ENCODE measurements at places on chromosomes 4 and X.

DNA sequence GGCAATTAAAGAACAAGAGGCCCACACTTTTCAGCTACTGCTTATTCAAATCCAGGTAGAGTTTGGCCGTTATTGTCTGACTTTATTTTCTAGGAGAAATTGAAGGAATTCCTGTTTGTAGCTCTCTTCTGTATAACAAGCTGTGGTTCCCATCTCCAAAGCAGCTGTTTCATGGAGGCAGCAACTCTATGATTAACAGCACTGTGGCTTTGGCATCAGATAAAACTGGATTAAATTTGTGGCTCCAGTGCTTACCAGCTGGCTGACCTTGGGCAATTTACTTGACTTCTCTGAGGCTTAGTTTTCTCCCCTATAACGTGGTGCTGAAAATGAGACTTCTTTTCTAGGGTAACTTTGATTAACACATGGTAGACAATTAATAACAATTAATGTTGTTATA lies 28.1 kb downstream of the SLC30A9 start:
- no peak for DNase-seq

GRCh38 chr4:158810487-158811215 lies 41.8 kb downstream of the FNIP2 start:
- peak; percentile 98 for DNase-seq

DNA sequence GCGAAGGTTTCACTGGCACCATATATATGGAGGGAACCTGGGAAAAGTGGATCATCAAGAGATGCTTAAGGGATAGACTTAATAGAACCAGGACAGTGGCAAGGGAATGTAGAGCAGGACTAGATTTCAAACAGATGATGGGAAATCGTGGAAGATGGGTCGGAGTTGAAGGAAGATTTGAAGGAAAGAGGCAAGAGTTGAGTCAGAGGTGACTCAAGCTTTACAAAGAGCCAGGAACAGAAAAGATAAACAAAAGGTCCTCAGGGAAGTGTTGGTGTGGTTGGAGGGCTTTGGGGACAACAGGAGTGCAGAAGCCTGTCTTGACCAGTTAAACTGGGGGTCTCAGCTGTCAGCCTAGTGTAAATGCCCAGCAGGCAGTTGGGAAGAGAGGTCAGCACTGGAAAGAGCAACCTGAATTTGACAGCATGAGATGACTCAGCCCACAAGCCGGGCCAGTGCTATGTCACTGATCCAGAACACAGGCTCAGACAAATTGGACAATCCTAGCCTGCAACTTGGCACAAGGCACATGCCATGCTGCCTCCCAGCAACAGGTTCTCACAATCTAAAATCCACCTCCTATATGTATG lies 230.5 kb downstream of the IDS start:
- peak; percentile 24 for DNase-seq

DNA sequence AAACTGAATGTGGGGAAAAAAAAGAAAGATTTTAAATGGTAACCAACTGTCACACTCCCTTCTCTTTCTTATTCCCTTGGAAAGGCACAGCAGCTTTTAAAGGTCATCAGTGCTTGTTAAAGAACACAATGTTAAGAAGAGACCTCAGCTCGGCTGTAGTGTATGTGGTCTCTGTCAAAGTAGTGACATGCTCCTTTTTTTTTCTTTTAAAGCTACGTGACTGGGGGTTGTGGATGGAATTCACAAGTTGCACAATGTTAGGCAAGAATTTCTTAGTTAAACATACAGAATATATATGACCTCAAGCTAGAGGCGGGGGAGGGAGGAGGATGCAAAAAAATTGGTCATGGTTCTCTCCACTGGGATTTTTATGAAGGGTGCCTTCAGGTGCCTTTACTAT lies 45.6 kb downstream of the OCRL start:
- DNase-seq: no peak

- DNase-seq: no peak
Measured at GRCh38 chr4:167003326-167003725, 231.0 kb downstream of the SPOCK3 start.

DNA sequence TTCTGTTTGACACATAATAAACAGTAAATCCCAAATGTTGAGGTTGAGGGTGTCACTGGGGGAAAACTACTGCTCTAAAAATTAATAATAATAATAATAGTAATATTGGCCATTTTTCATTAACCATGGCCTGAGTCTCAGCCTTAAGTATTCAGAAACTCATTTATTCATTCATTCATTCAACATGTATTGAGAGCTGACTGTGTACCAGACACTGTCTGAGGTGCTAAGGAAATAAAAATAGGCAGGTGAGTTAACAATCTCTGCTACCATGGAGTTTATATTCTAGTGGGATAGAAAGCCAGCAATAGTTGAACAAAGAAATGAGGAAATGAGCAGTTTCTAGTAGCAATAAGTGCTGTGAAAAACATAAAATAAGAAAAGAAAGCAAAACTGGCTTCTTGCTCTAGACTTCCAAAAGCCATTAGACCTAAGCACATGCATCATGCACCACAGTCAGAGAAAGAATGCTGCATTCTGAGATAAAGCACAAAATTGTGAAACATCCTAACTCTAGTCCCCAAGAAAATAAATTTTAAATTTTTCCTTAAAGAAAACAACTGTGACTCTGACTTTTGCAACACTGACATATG lies 278.7 kb downstream of the RCHY1 start:
- no peak for DNase-seq

- DNase-seq: no peak
Measured at GRCh38 chr4:8651661-8652180, 59.2 kb downstream of the CPZ start.

DNA sequence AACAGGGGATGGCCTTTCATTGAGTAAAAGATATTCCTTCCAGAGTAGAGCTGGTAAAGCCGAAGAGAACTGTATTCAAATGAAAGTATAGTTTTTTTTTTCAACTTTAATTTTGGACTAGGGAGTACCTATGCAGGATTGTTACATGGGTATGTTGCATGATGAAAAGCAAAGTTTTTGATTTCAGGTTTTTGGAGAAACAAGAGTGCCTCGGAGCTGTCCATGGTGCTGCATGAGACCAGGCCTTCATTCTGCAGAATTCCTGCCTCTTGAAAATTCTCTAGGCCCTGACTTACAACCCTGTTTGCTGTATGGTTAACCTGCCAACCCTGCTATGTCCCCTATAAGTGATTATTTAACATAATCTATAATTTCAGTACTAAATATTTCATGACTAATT lies 1065.7 kb upstream of the FTHL17 start:
- peak; percentile 4 for DNase-seq

GRCh38 chrX:45851434-45851991 lies 650.8 kb upstream of the DIPK2B start:
- no peak for DNase-seq

GRCh38 chr4:6689506-6689960 lies 4.1 kb upstream of the S100P start:
- no peak for DNase-seq

GRCh38 chr4:3375688-3376087 lies 66.1 kb upstream of the HGFAC start:
- DNase-seq: peak; percentile 87

GRCh38 chr4:155759372-155760252 lies 791 bp downstream of the GUCY1B1 start:
- no peak for DNase-seq

GRCh38 chrX:96705905-96706304 lies 21.3 kb downstream of the DIAPH2 start:
- no peak for DNase-seq

GRCh38 chr4:148200960-148201359 lies 241.3 kb downstream of the NR3C2 start:
- no peak for DNase-seq

Data from brain microvascular endothelial cell (primary cell).